ENCODE measurements at places on chromosomes 11 and 22.

GRCh38 chr22:44462246-44463010 lies 35.6 kb downstream of the RTL6 start:
- no peak for DNase-seq

- DNase-seq: no peak
Observed at GRCh38 chr11:114257621-114258558, 38.3 kb upstream of the NNMT start.

- DNase-seq: no peak
Observed at GRCh38 chr22:22168190-22168940, 76.2 kb upstream of the VPREB1 start.

DNA sequence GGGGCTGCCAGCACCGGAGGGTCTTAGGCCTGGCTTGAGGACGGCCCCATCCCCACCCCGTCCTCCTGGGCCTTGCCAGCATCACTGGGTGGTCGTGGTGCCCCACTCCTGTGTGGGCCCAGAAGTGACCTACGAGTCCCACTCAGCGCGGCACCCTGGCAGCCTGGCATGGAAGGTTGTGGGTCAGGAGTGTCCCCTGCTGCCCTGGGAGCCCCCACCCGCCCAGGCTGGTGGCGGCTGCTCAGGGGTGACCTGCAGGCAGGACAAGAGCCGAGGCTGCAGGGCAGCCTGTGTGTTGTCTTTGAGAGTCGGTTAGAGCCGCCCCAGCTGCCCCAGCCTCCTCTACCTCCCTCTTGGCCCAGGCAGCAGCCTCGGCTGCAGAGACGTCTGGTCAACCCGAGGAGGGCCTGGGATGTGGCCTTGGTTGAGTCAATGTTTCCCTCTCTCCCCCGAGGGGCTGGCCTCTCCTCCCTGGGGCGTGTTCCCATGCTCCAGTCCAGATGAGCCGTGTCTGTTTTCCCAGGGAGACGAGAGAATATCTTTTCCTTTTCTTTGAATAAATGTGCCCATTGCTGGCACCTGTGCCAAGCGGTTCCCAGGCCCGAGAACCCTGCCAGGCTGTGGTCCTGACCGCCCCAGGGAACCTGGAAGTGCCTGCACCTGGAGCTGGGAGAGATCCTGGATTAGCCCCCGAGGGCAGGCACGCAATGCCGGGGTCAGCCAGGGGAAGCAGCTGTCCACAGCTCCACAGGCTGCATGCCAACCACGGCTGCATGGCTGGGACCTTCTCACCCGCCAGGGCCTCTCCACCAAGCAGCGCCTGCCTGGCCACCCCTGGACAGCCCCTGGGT lies 35.7 kb upstream of the MUC5AC start:
- no peak for DNase-seq

GRCh38 chr11:130675371-130675821 lies 227.0 kb downstream of the ADAMTS15 start:
- DNase-seq: no peak

- no peak for DNase-seq
Observed at GRCh38 chr11:77725433-77725832, 87.8 kb upstream of the CLNS1A start.

GRCh38 chr11:107898270-107898669 lies 30.0 kb upstream of the RAB39A start:
- DNase-seq: no peak

DNA sequence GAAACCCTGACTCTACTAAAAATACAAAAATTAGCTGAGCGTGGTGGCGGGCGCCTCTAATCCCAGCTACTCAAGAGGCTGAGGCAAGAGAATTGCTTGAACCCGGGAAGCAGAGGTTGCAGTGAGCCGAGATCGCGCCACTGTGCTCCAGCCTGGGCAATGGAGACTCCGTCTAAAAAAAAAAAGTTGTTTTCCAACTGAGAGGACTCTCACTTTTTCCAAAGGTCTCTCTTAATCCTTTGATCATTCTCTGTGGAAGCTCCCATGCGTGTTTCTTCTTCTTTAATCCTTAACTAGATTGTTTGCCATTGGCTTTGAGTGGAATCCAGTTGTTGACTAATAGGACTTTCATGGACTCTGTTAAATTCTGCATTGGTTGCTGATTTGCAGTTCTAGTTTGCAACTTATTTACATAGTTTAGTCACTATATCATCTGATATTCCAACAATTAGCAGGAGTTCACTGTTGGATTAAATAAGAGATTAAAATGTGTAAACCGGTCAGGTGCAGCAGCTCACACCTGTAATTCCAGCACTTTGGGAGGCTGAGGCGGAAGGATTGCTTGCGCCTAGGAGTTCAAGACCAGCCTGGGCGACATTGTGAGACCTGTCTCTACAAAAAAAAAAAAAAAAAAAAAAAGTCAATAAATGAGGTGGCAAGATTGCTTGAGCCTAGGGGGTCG lies 79.7 kb downstream of the C22orf31 start:
- DNase-seq: no peak

DNA sequence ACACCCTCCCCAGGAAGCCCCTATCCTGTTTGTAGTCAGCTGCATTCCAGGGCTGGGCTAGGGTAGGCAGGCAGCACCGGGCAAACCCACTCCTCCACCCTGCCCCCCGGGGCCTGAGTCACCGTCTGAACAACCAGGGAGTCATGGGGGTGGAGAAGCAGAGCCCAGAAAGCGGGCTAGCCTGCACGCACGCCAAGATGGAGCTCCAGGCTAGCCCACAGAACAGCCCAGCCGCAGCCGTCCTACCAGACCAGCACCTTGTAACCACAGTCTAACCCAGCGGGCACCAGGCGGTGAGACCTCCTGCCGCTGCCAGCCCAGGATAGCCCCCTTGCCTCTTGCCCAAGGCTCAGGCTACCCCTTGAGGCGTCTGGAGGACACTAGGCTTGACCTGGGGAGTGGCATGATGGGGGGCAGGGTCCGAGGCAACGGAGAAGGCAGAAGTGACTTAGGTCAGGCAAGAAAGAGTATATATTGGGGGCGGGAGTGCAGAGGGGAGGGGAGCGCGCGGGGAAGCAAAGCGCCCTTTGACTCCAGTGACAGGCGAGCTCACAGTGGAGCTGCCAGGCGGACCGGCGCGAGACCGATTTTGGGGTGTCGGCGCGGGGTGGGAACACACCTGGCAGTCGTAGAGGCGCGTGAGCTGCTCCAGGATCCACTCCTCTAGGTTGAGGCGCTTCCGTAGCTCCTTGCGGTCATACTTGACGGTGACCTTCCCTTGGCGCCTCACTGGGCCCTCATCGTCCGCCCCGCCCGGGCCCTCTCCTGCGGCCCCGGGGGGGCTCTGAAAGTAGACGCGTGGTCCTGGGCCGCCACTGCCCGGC lies 734 bp downstream of the PPP1R14B start:
- DNase-seq: peak; percentile 54

GRCh38 chr11:95827696-95828095 lies 37.4 kb downstream of the CEP57 start:
- no peak for DNase-seq

DNA sequence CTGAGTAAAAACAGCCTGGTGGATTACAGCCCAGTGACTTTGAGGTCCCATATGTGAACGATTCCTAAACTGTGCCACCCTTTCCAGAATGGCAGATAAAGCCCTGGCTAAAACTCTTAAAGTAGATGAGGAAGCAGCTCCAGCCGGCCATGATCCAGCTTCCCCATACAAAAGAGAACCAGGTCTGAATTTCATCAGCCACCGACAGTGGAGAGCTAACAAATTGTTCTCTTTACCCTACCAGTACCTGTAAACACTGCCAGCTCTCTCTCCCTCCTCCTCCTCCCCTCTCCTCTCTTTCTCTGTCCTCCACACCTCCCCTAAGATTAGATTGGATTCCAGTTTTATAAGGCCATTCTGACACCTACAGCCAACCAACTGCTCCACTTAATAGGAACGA lies 176.9 kb downstream of the DSCAML1 start:
- no peak for DNase-seq

GRCh38 chr11:20511982-20512381 lies 87.4 kb upstream of the SLC6A5 start:
- no peak for DNase-seq

GRCh38 chr11:42709216-42709615 lies 602.6 kb upstream of the API5 start:
- DNase-seq: no peak

DNA sequence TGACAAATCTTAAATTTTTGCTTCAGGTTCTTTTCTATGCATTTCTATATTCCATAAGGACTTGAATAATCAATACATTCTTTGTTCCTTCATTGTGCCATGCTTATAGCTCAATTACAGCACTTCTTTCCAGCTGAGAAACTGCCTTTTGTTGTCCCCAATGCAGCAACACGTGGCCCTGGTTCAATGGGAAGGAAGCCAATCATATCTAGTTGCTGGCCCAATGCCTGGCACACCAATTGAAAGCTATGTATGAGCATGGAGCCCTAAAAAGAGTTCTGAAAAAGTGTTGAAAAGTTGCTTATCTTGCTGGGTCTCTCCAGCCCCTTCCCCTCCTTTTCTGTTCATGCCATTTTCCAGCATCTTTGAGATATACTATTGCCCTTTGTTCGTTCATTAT lies 448.0 kb upstream of the FAT3 start:
- no peak for DNase-seq

GRCh38 chr11:56783448-56784041 lies 35.0 kb upstream of the OR9G4 start:
- DNase-seq: no peak

GRCh38 chr22:36351921-36352802 lies 35.6 kb downstream of the MYH9 start:
- DNase-seq: no peak

GRCh38 chr22:46078241-46079092 lies 71.9 kb upstream of the PPARA start:
- DNase-seq: no peak

GRCh38 chr22:38776086-38776485 lies 17.9 kb downstream of the DNAL4 start:
- DNase-seq: no peak

DNA sequence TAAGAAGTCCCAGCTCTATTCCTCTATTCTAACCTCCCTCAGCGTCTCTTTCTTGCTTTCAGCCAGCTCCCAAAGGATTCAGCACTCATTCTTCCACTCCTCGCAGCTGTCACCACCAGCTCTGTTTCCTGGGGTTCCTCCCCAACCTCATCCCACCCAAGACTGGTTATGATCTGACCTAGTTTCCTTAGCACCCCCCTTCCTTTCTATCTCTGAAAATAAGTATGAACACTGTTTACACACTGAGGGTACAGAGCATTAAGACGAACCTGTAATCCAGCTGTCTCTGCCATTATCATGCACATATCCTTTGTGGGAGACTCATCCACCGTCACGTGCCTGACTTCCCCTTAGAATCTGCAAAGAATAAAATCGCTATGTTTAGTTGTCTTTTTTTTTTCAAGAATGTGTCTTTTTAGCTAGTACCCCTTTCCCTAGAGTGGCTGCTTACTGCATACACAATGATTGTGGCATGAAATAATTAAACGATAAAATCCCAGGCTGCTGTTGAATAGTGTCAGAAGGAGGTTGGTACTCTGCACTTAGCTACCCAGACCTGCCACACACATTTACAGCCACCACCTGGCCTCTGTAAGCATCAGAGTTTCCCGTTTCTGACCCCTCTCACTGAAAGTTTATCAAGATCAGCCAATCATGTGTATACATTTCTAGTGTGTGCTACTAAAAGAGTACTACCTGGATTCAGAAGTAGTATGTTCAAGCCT lies 26.9 kb upstream of the CSTF3 start:
- no peak for DNase-seq

GRCh38 chr11:34458525-34458924 lies 19.8 kb downstream of the CAT start:
- DNase-seq: no peak

GRCh38 chr11:43871051-43871450 lies 9.6 kb upstream of the ALKBH3 start:
- no peak for DNase-seq

- no peak for DNase-seq
Observed at GRCh38 chr22:27905653-27906052, 13.4 kb downstream of the PITPNB start.

- no peak for DNase-seq
Observed at GRCh38 chr11:29495676-29496075, 521.2 kb downstream of the KCNA4 start.

- DNase-seq: no peak
Observed at GRCh38 chr11:1039481-1040427, 3.2 kb upstream of the MUC6 start.

DNA sequence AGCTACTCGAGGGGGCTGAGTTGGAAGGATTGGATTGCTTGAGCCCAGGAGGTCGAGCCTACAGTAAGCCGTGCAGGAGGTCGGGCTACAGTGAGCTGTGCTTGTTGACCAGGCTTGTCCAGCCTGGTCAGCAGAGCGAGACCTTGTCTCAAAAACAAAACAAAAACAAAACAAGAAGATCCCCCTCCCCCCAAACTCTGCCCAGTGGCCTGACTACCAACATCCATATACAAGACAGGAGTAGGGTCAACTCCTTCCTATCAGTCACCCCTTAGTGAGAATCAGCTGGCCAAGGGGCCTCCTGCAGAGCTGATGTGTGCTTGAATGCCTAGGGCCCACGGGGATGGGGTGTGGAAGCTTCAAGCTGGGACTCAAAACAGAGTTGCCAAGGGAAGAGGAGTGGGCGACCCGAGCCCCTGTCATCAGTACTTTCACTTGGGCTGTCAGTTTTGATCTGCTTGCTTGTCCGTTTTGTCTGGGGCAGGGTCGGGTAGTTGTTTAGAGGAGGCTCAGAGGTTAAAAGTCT lies 942 bp upstream of the TSPAN18 start:
- no peak for DNase-seq

- no peak for DNase-seq
Observed at GRCh38 chr22:26763633-26764361, 106.4 kb downstream of the MIAT start.

- DNase-seq: no peak
Observed at GRCh38 chr22:19843107-19843856, 11.4 kb downstream of the GNB1L start.

GRCh38 chr22:26974914-26975803 lies 317.8 kb downstream of the MIAT start:
- no peak for DNase-seq

DNA sequence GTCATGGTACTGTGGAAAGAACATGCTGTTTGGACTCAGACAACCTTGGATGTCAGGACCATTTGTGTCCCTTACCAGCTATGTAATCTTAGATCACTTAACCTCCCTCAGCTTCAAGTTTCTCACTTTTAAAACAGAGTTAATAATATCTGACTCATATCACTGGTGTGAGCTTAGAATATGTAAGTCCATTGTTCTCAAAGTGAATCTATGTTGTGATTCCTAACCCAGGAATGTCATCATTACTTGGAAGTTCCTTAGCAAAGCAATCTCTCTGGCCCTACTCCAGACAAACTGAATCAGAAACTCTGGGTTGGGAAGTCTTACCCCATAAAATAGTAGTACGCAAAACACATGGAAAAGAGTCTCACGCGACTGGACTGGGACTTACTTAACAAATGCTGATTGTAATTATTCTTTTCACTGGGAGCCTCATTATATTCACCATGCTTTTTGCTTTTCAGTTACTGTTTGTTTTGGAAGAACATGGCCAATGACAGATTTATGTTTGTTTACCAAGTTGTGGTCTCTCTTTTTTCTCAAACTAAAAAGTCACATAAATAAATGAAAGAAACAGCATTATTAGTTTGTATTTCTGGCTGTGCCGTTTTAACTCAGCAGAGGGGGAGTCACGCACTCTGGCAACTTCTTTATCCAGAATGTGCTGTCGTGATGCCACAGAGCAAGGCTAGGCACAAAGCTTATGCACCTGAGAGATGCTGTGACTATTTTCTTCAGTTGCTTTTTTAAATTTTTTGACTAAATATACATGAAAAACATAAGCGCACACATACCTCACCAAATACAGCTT lies 217.7 kb upstream of the CTSC start:
- no peak for DNase-seq
